Activated naive CD4-positive, alpha-beta T cell treated with anti-CD3 and anti-CD28 coated beads for 36 hours (primary cell): ENCODE measurements at places on chromosomes 13 and 19. TPM values are rescaled to one million over a fixed set of nuclear protein-coding genes. Genes with fewer than 3 reads are reported as not detected.
A peak's percentile ranks its signal among the peaks of the same experiment; 100 is the strongest.

The ZNF14 gene
- 8.4 TPM for total RNA-seq

DNA sequence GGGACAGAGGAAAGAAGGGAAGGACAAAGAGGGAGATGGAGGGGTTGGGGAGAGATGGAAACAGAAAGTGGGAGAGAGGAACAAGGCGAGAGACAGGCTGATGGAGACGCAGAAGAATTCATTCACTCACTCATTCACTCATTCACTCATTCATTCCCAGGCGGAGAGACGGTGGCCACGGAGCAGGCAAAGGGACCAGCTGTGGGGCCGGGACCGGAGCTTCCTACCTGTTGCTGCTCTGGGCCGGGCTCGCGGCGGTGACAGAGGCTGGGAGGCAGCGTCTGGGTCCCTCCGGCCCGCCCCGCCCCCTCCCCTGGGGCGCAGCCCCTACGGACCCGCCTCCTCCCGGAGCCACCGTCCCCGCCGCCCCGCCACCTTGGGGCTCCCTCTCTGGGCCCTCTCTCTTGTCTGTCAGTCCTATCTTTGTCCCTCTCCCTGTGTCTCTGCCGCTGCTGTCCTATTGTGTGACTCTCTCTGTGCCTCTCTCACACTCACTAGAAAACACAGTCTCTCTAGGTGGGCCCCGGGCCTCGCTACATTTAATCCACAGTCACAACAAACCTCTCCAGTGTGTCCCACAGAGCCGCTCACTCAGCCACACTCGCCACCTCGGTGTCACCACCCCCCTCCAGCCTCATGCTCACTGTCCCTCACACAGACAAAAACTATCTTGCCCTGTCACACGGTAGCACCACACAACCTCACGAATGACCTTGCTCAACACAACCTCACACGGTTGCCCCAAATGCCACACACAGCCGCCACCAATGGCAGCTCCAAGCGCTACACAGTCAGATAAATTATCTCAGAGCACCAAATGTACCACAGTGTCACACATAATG, at the start of gene GNG8:
Gene GNG8, minus strand, starts transcription at position 283 of the 842 bp plus-strand sequence. CDS start 1,520 bp downstream, outside the sequence.
- H3K27ac ChIP-seq = no peak within 1 kb of the TSS
- no peaks in the 10 kb centered on the region for H3K36me3 ChIP-seq
- peaks cover 2% of the 10 kb centered on the region for H3K27me3 ChIP-seq
- peak within 1 kb of the TSS; percentile 70 for H3K4me3 ChIP-seq

- DNase-seq = peak; percentile 93
- no peak overlapping the region for H3K4me3 ChIP-seq
- peaks cover 1% of the 10 kb centered on the region for H3K36me3 ChIP-seq
- H3K27ac ChIP-seq = no peak overlapping the region
- H3K27me3 ChIP-seq = peaks cover 17% of the 10 kb centered on the region
These were observed 4.5 kb downstream of the TPRX2 start for GRCh38 chr19:47863514-47863936.

GRCh38 chr19:4140237-4140711, 13.2 kb upstream of the CREB3L3 start:
- no peak overlapping the region for H3K4me3 ChIP-seq
- no peaks in the 10 kb centered on the region for H3K36me3 ChIP-seq
- no peak overlapping the region for H3K27ac ChIP-seq
- peaks cover 2% of the 10 kb centered on the region for H3K27me3 ChIP-seq

GRCh38 chr19:38723606-38723965, 20.7 kb downstream of the CAPN12 start:
- no peak overlapping the region for H3K4me3 ChIP-seq
- DNase-seq = no peak
- H3K36me3 ChIP-seq = peaks cover 5% of the 10 kb centered on the region
- H3K27me3 ChIP-seq = no peaks in the 10 kb centered on the region
- no peaks in the 10 kb centered on the region for H3K4me1 ChIP-seq

The FFAR1 gene
- total RNA-seq = 0.10 TPM

DNA sequence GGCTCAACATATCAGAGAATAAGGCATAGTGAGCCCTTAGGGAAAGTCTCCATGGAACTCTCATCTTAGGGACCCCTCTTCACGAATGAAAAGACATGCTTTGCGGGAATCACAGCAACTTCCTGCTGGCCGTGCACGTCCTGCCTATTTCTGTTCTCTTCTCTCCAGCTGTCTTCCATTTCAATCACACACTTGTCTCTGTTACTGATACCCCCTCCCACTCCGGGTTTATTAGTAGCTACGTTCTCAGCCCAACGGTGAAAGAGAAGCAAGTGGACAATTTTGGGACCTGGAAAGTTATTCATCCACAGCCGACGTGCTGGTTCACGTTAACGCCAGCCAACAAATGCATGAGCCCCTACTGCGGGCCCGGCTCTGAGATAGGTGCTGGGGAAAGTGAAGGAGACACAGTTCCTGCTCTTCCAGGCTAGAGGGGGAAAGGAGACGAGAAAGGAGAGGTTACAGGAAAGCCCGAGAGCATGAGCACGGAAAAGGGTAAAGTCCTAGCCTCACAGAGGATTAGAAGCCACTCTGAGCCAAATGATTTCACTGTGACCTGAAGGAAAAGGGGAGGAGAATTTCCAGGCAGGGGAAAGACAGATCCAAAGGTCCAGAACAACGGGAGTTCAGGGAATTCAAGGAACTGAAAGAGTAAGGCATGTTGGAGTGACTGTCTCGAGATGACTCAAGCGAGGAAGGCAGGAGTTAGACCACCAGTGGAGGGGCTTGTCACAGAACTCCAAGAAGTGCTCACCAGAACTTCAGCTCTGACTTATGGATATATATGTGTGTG, 81.8 kb upstream of the CLDN10 start:
- DNase-seq = no peak
- no peaks in the 10 kb centered on the region for H3K4me1 ChIP-seq
- H3K36me3 ChIP-seq = no peaks in the 10 kb centered on the region
- H3K27ac ChIP-seq = no peak overlapping the region
- no peak overlapping the region for H3K4me3 ChIP-seq
- H3K27me3 ChIP-seq = peaks cover 2% of the 10 kb centered on the region

The FFAR2 gene
- not detected for total RNA-seq

DNA sequence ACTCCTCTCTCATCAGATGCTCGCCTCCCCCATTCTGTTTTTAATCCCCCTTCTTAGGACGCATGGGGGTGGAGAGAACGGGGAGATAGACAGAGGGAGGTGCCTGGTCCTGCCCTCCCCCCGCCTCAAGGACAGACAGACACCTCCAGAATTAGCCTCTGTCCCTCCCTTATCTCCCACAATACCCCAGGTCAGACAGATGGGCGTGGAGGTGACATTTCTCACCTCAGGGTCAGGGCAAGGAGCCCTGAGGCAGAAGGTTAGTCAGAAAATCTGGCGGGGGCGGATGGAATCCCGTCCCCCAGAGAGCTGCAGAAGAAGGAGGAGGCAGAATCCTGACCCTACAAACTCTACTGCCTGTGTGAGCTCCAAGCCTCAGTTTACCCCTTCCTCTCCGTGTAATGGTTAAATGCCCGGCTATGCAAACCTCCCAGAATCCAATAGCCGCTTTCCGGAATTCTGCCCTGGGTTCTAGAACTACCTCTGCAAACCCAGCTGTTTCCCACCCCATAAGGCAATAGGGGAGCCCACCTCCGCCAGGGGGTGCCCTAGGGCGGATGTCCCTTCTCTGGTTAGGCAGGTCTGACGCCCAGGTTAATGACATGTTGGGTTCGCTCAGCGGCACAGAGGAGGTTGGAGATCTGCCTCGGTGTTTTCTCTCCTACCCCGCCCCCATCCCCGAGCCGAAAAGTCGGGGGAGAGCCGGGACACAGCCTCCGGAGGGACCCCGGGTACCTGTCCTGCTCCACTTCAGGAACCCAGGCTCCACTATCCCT, 900 bp downstream of the PPP1R13L start:
- H3K4me1 ChIP-seq = peaks cover 38% of the 10 kb centered on the region
- DNase-seq = peak; percentile 73
- peak overlapping the region; percentile 93 for H3K4me3 ChIP-seq
- no peak overlapping the region for H3K27ac ChIP-seq
- peaks cover 37% of the 10 kb centered on the region for H3K27me3 ChIP-seq
- peaks cover 9% of the 10 kb centered on the region for H3K36me3 ChIP-seq

- H3K36me3 ChIP-seq = no peaks in the 10 kb centered on the region
- H3K27ac ChIP-seq = no peak overlapping the region
- peaks cover 3% of the 10 kb centered on the region for H3K4me1 ChIP-seq
- DNase-seq = no peak
- H3K27me3 ChIP-seq = no peaks in the 10 kb centered on the region
These were observed 62.5 kb downstream of the RFX2 start for GRCh38 chr19:6047741-6048251.

The C1QTNF9B gene
- total RNA-seq = not detected

The QPCTL gene
- 12.0 TPM for total RNA-seq

The SYCN gene
- total RNA-seq = not detected

The TJP3 gene
- total RNA-seq = 0.93 TPM

The MUC16 gene
- not detected for total RNA-seq

DNA sequence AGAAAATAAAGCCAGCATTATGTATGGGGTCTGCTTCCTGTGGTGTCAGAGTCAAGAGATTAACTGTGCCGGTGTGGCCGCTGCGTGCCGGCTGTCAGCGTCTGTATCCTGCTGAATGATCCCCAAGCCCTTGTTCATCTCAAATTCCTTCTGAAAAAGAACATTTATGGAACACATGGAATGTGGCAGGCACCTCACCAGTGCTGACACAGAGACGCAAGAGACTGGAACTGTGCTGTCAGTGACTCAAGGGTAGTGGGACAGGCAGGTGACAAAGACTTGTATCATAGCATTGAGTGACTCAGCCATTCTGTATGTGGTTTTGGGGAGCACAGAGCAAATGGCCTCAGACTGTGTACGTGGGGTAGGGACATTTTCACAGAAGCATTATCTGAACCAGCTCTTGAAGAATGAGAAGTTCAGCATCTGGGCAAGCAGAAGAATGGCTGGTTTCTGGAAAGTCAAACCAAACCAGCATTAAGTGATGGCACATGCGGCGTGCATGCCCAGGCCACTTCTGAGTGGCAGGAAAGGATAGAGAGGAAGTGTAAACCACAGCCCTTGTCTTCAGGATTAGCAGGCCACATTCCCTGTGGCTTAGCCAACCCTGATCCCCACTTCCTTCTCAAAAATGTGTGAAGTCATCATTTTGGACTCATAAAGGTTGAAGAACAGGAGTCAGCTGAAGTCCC, 54.0 kb upstream of the IRS2 start:
- H3K4me1 ChIP-seq = peaks cover 8% of the 10 kb centered on the region
- DNase-seq = peak; percentile 47

The ATP1A3 gene
- 1.1 TPM for total RNA-seq

The ANGPTL8 gene
- total RNA-seq = not detected

The ARL11 gene
- total RNA-seq = 0.72 TPM

The KLK15 gene
- not detected for total RNA-seq

The RDH13 gene
- 8.9 TPM for total RNA-seq

DNA sequence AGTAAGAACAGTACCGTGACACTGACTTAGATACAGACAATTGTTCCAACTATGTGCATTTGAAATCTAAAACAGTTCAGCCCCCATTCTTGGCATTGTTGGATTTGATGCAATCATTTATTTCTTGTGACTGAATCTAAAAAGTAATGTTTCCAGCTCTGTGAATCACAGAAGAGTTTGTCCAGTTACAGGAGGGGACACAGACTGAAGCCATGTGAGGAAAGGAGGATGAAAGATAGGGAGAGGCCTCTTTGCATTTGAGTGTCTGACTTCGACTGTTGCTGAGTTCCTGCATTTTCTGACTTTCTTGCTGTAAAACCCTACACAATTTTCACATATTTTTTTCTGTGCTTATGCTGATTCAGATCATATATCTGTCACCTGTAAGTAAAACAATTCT, 179.3 kb upstream of the PCDH17 start:
- no peaks in the 10 kb centered on the region for H3K4me1 ChIP-seq
- no peak for DNase-seq
- H3K27ac ChIP-seq = no peak overlapping the region
- no peak overlapping the region for H3K4me3 ChIP-seq
- H3K36me3 ChIP-seq = no peaks in the 10 kb centered on the region

GRCh38 chr19:37007587-37008220, 70.5 kb upstream of the ZNF420 start:
- H3K27ac ChIP-seq = no peak overlapping the region
- H3K4me1 ChIP-seq = no peaks in the 10 kb centered on the region
- H3K36me3 ChIP-seq = peaks cover 15% of the 10 kb centered on the region

GRCh38 chr13:112768795-112769481, 79.1 kb downstream of the ATP11A start:
- no peak overlapping the region for H3K4me3 ChIP-seq
- no peaks in the 10 kb centered on the region for H3K27me3 ChIP-seq
- H3K27ac ChIP-seq = no peak overlapping the region
- no peak for DNase-seq
- peaks cover 25% of the 10 kb centered on the region for H3K4me1 ChIP-seq

DNA sequence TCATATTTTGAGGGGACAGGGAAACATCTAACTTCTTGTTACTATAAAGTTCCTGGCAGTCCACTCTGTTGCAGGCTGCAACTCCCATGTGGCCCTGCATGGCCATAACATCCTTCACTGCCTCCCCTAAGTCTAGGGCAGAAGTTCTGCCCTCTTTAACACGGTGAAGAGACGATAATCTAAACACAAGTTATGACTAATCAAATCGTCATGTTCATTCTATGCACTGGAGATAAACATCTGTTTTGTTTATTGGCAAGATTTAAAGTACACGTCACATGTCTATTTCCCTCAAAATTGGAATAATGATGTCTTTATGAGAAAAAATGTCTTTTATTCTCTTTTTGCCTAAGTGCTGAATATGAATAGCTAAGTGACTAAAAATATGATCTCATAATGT, 1629.4 kb downstream of the PCDH9 start:
- no peaks in the 10 kb centered on the region for H3K27me3 ChIP-seq
- no peak for DNase-seq
- no peak overlapping the region for H3K27ac ChIP-seq
- H3K36me3 ChIP-seq = no peaks in the 10 kb centered on the region

DNA sequence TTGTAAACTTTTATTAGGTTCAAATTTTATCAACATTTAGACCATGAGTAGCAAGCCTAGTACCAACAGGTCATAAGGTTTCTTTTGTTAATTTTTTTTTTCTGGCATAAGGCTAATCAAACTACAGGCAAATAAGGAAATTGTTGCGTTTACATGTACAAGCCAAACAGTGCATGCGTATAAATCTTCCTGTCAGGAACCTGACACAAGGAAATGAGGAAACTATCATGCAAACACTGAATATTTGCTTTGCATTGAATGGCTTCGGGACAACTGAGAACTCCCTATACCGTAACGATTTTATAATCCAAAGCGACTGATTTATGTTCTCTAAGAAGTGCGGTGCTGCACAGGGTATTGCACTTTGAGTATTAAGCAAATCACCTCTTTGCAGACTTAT, 133.0 kb upstream of the TRPC4 start:
- no peaks in the 10 kb centered on the region for H3K4me1 ChIP-seq
- no peaks in the 10 kb centered on the region for H3K27me3 ChIP-seq
- no peaks in the 10 kb centered on the region for H3K36me3 ChIP-seq
- no peak overlapping the region for H3K4me3 ChIP-seq
- no peak overlapping the region for H3K27ac ChIP-seq
- DNase-seq = no peak
